ENCODE measurements at places on chromosomes 12 and 14. TPM values are rescaled to one million over a fixed set of nuclear protein-coding genes. Genes with fewer than 3 reads are reported as not detected.
A peak's percentile ranks its signal among the peaks of the same experiment; 100 is the strongest.

- no peak for DNase-seq
These were observed 125.4 kb downstream of the SYT10 start for GRCh38 chr12:33314223-33314622.

GRCh38 chr12:2004113-2004929, at the start of gene DCP1B:
DCP1B (minus strand) TSS chr12:2004457; CDS start chr12:2004431, 26 bp downstream.
- peak; percentile 96 for DNase-seq

DNA sequence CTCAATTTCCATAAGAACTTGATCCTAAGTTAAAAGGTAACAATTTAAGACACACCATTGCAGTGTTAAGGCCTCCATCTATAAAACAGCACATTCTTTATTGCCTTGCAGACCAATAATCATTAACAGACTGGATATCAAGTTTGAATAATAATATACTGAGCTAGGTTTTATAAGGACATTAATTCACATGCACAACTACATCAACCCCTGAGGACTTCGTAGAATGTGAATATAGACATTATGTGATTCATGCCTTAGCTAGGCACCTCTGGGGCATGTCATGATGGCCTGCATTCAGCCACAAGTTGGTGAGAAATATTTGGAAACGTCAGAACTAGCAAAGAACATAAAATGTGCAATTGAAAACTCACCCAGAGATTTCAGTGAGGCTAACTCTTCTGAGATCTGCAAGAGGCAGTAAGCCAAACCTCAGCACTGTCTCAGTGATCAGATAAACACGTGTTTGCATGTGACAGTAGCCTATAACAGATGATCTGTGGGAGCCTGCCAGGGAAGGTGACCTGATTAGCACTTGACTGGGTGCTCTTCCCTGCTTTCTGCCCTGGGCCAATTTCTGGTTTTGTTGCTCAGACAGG, 492.2 kb downstream of the FLRT2 start:
- no peak for DNase-seq

DNA sequence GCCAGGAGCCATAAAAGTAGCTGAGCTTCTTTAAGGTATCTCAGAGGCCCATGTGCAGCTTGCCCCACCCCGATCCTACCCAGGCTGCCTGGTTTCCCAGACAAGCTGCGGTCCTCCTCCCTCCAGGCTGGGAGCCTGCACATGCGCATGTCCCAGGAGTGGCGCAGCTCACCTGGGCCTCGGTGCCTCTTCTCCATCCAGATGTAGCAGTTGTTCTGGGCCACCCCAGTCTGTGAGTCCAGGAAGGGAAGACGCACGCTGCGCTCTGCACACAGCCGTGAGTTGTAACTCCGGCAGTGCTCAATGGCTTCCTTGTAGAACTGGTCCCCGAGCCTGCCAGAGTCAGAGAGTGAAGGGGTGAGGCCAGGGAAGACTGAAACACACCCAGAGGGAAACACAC, 122.3 kb downstream of the DPF3 start:
- no peak for DNase-seq

Gene FOS
- total RNA-seq = 25.8 TPM

- no peak for DNase-seq
These were observed 1340.9 kb downstream of the FSCB start for GRCh38 chr14:43166163-43166562.

DNA sequence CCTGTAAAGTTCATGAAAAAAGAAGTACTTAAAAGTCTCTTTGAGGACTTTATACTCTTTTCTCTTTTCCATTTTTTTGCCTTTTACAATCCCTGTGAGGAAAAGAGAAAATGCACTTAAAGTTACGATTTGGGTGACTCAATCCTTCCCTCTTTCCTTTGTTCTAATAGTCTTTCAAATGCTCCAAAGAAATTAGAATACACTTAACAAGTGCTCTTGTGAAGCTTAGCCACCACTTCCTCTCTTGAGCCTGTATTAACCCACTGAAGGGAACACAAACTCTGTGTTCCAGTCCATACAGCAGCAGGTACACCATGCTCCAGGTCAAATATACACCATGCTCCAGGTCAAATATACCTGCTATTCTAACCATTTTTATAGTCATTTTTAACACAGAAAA, 581.1 kb upstream of the MGAT4C start:
- no peak for DNase-seq

GRCh38 chr12:6684609-6685008, 4.6 kb downstream of the ZNF384 start:
- DNase-seq = no peak

- DNase-seq = no peak
These were observed 29.0 kb upstream of the MED13L start for GRCh38 chr12:116306506-116306905.

Gene AQP5
- not detected for total RNA-seq

DNA sequence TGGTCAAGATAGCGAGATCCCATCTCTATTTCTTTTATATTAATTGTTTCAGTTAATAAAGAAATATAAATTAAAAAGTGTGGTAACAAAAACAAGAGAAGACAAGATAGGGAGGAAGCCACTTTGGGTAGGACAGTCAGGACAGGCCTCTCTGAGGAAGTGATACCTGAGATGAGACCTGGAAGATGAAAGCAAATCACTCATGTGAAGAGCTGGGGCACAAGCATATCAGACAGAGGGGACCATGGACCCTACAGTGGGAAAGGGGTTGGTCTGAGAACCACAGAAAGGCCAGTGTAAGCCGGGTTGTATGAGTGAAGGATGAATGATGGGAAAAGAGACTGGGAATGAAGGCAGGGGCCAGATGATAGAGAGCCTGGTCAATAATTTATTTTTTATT, 1.8 kb upstream of the MED6 start:
- DNase-seq = no peak

GRCh38 chr14:32939254-32940065, 781 bp downstream of the NPAS3 start:
- peak; percentile 87 for DNase-seq

GRCh38 chr14:51424561-51425251, 184.7 kb downstream of the TMX1 start:
- DNase-seq = no peak

DNA sequence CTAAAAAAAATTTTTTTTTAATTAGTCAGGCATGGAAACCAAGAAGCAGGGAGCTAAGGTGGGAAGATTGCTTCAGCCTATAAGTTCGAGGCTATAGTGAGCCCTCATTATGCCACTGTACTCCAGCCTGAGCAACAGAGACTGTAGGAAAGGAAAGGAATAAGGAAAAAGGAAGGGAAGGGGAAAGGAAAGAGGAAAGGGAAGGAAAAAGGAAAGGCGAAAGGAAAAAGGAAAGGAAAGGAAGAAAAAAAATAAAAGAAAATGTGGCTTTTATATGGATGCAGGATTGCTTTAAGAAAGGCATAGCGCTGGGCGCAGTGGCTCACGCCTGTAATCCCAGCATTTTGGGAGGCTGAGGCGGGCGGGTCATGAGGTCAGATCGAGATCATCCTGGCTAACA, 70.4 kb downstream of the R3HDM2 start:
- DNase-seq = no peak

Gene GALNT8
- total RNA-seq = 2.4 TPM

- no peak for DNase-seq
These were observed 245.7 kb downstream of the SLC15A4 start for GRCh38 chr12:128578045-128578444.

Gene HSPA2
- 74.9 TPM for total RNA-seq

DNA sequence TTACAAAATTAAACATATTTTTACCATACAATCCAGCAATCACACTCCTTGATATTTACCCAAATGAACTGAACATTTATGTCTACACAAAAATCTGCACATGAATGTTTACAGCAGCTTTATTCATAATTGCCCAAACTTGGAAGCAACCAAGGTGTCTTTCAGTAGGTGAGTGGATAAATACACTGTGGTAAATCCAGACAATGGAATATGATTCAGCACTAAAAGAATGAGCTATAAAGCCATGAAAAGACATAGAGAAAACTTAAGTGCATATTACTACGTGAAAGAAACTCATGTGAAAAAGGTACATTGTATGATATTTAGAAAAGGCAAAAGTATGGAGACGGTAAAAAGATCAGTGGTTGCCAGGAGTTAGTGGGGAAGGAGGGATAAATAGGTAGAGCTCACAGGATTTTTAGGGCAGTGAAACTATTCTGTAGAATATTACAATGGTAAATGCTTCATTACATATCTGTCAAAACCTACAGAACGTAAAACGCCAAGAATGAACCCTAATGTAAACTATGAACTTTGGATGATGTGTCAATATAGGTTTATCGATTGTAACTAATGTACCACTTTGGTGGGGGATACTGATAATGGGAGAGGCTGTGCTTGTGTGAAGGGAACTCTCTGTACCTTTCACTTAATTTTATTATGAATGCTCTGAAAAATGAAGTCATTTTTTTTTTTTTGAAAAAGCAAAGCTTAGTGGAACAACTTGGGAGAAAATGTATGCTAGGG, 295.7 kb downstream of the CEP128 start:
- no peak for DNase-seq

Gene YY1
- total RNA-seq = 44.3 TPM

- no peak for DNase-seq
These were observed 15.0 kb downstream of the MDM1 start for GRCh38 chr12:68317047-68317667.

GRCh38 chr12:56998316-56998715, 8.0 kb downstream of the ZBTB39 start:
- DNase-seq = no peak

GRCh38 chr12:85273381-85274314, 6.4 kb upstream of the ALX1 start:
- no peak for DNase-seq

DNA sequence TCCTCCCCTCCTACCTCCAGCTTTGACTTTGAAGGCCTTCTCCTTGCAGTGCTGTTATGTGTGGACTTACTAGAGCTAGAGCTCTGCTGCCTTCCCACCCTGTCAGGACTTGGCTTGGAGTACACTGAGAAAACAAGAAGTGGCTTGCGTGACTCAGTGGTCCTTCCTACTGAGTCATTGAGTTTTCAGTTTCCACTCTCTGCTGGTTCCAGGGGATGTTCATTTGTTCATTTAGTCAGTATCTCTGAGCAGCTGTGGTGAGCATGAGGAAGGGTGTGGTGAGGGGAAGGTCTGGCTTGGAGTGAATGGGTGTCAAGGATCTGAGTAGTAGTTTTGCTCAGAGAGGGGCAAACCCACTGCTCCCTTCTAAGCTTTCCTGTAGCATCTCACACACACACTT, 17.2 kb upstream of the ELK3 start:
- no peak for DNase-seq

GRCh38 chr12:53330671-53331070, 5.5 kb downstream of the SP7 start:
- no peak for DNase-seq

GRCh38 chr12:34163443-34163842, 141.1 kb downstream of the ALG10 start:
- DNase-seq = no peak

Gene FSCB
- total RNA-seq = not detected

GRCh38 chr14:38309522-38310277, 53.8 kb upstream of the CLEC14A start:
- no peak for DNase-seq

GRCh38 chr12:52662093-52662917, 10.3 kb upstream of the KRT2 start:
- DNase-seq = no peak

DNA sequence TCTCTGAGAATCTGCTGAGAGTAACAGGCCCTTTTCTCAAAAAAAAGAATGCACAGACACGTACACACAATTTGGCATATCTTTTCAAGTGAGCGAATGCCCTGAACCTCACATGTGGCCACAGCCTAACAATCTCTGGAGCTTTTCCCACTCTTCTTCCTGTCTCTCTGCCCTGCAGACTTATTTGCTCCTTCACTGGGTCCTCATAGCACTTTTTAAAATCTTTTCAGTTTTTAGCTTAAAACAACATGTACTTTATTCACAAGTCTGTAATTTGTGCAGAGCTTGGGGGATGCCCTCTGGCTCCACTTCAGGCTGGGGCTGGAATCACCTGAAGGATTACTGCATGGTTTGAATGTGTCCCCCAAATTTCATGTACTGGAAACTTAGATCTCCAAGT, 9.0 kb downstream of the MAP1LC3B2 start:
- no peak for DNase-seq

- DNase-seq = no peak
These were observed 200.3 kb upstream of the PLEKHG7 start for GRCh38 chr12:92502417-92503028.

GRCh38 chr14:94665121-94665520, 52.9 kb downstream of the SERPINA3 start:
- DNase-seq = peak; percentile 20

DNA sequence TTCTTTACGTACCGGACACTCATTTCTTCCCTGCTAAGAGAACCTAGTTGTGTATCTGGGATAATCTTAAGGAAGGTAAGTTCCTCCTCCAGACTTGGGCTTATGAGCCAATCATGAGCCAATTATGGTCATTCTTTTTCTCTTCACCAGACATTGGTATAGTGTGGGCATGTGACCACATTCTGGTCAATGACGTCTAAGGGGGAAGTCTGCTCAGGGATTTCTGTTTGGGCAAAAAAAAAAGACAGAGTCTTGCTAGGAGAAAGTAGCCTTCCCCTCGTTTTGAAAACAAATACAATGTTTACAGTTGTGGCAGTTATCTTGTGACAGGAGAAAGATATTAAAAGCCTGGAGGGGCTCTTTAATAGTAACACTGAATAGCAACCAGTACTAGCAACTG, 20.1 kb upstream of the PLXNC1 start:
- DNase-seq = no peak

DNA sequence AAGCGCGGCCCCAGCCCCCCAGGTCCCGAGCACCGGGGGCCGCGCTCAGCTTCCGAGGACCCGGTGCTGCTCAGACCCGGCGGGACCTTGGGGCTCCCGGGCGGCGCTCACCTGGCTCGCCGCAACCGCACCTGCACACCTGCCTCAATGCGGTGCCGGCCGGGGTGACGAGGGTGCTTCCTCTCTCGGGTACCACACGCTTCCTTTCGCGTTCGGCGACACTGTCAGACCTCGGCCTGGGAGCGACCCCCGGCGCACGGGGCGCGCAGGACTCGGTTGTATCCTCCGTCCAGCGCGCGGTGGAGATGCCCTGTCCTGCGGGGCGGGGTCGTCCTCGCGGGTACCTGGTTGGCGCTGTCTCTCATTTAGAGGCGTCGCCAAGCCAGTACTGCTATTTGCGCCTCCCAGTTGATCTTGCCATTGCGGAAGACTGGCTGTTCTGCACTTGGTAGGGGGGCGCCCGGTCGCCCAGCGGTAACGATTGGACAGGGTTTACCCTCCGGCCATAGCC, 718 bp downstream of the PACS2 start:
- DNase-seq = no peak

GRCh38 chr14:77007183-77007974, 21.1 kb downstream of the IRF2BPL start:
- DNase-seq = no peak

Gene TMEM119
- 3.4 TPM for total RNA-seq

Gene AP1G2
- 12.8 TPM for total RNA-seq

Gene TEX22
- 0.46 TPM for total RNA-seq

Gene PZP
- total RNA-seq = 0.46 TPM

- DNase-seq = no peak
These were observed 7.0 kb upstream of the ATXN2 start for GRCh38 chr12:111605911-111606766.

Gene GDF11
- total RNA-seq = 18.0 TPM

GRCh38 chr12:42810006-42810405, 220.5 kb upstream of the PRICKLE1 start:
- no peak for DNase-seq

Measured in cardiac septum (tissue), 1 donor.